ENCODE measurements at places on chromosomes 6 and 20. TPM values are rescaled to one million over a fixed set of nuclear protein-coding genes. Genes with fewer than 3 reads are reported as not detected.

Gene CFB
- 48.6 TPM for total RNA-seq

Gene WFDC10B
- total RNA-seq = not detected

Gene NOL7
- total RNA-seq = 108 TPM

Gene MRPL18
- total RNA-seq = 103 TPM

Gene SLC13A3
- total RNA-seq = 16.9 TPM
